ENCODE measurements at places on chromosomes 11 and 22.
A peak's percentile ranks its signal among the peaks of the same experiment; 100 is the strongest.

GRCh38 chr22:49517211-49517610 is 310.5 kb downstream of the BRD1 start:
- DNase-seq: no peak

GRCh38 chr22:50688448-50688847 is 15.8 kb downstream of the SHANK3 start:
- DNase-seq: no peak

DNA sequence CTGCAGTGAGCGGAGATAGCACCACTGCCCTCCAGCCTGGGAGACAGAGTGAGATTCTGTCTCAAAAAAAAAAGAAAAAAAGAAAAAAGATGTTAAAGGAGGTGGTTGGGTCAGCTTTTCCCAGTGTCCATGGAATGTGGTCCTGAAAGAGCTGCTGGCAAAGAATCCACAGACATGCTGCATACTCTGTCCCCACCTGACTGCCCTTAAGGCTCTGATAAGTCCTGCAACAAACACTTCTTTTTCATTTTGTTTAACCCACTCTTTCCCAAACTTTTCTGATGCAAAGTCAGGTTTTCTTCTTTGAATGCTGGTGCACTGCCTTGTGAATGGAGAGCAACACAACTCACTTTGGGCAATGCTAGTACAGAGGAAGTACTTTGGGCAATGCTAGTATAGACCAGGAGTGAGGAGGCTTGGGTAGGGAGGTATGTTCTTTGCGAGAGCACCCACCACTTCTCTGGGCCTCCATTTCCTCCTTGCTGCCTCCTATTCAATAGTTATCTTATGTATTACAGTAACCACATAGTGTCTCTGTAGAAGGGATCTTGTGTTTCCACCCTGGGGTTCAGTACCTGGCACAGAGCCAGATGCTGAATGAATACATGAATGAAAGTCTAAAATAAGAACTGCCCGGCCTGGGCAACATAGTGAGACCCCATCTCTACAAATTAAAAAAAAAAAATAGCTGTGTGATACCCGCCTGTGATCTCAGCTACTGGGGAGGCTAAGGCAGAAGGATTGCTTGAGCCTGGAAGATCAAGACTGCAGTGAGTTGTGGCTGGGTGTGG is 18.9 kb downstream of the LIF start:
- peak; percentile 44 for DNase-seq

- DNase-seq: no peak
Measured at GRCh38 chr11:9385327-9385899, 961 bp downstream of the IPO7 start.
